Endodermal cell (in vitro differentiated cells): ENCODE measurements at places on chromosomes 16 and 17. TPM values are rescaled to one million over a fixed set of nuclear protein-coding genes. Genes with fewer than 3 reads are reported as not detected.

DNA sequence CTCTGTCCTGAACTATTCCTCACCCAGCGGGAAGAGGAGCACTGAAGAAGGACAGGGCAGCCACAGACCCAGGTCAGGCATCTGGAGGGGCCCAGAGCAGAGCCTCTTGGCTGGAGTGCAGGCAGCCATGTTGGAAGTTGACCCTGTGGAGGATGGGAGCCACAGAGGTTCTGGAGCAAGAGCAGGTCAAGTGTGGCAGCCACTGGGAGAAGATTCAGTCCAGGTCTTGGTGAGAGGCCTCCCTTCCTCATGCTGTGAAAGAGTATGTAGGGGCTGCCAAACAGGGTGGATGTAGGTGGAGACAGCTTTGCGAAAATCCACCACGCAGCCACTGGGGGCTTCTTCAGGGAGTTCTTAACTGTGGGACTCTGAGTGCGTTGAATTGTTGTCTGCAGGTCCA is 590 bp upstream of the CD79B start:
- no peaks in the 10 kb centered on the region for H3K4me1 ChIP-seq
- no peak overlapping the region for H3K4me3 ChIP-seq
- H3K27ac ChIP-seq = no peak overlapping the region
- no peak for DNase-seq

DNA sequence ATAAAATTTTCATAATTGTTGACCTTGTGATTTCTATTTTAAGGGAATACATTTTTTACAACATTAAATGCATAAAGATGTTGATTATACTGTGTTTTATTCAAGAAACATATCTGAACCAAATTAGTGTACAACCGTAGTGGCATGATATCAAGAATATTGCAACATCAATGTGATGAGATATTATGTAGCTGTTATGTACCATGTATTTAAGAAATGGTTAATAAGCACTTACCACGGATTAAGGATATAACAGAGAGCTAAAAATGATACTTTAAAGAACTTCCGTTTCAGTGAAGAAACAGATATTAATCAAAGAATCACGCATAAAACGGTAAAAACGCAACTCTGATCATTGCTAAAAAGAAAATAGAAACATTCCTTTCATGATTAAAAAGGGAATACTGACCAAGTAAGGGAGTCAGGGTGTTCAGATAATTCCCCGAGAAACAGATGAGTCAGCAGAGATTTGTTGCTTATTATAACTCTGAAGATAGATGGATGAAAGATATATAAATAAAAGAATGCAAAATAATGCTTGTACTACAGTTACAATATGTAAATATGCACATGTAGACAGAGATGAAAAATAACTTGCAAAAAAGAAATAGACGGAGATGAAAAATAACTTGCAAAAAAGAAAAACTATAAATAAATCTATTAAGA is 281.9 kb upstream of the MAF start:
- H3K4me1 ChIP-seq = peaks cover 3% of the 10 kb centered on the region
- H3K4me3 ChIP-seq = no peak overlapping the region
- no peaks in the 10 kb centered on the region for H3K36me3 ChIP-seq
- no peak for DNase-seq
- H3K27me3 ChIP-seq = peaks cover 20% of the 10 kb centered on the region

DNA sequence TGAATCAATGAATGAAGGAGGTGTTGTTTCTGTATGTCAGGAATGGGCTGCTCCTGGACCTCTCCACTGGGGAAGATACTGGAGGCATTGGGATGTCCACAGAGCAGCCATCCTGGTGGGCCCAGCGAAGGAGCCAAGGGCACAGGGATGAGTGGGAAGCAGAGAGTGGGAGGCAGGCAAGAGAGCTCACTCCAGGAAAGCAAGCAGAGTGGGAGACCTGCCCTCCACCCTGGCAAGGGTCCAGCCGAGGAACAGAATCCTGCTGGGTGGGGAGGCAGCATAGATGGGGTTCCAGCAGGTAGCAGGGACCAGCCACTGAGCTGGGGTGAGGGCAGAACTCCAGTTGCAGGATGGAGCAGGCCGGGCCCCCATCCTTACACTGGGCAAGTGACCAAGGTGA is 71.9 kb upstream of the AMZ2 start:
- no peaks in the 10 kb centered on the region for H3K4me1 ChIP-seq
- peaks cover 4% of the 10 kb centered on the region for H3K27me3 ChIP-seq
- DNase-seq = no peak
- no peak overlapping the region for H3K4me3 ChIP-seq
- H3K36me3 ChIP-seq = no peaks in the 10 kb centered on the region
- H3K27ac ChIP-seq = no peak overlapping the region

DNA sequence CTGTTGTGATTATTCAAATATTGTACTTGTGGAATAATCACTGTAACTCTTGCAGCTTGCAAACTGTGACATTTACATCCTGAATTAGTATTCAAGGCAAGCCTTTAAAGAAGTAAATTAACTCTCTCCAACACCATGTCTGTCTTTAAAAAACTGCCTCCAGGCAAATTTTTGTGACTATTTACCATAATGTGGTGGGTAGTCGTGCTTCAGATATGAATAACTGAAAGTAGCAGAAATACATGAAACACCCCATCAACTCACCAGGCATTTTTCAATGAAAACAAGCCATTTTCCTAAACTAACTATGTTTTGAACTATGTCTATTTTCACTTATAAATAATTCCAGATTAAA is 217.4 kb upstream of the PSMD7 start:
- DNase-seq = no peak
- H3K36me3 ChIP-seq = no peaks in the 10 kb centered on the region
- no peaks in the 10 kb centered on the region for H3K27me3 ChIP-seq
- H3K4me1 ChIP-seq = no peaks in the 10 kb centered on the region
- no peak overlapping the region for H3K4me3 ChIP-seq

DNA sequence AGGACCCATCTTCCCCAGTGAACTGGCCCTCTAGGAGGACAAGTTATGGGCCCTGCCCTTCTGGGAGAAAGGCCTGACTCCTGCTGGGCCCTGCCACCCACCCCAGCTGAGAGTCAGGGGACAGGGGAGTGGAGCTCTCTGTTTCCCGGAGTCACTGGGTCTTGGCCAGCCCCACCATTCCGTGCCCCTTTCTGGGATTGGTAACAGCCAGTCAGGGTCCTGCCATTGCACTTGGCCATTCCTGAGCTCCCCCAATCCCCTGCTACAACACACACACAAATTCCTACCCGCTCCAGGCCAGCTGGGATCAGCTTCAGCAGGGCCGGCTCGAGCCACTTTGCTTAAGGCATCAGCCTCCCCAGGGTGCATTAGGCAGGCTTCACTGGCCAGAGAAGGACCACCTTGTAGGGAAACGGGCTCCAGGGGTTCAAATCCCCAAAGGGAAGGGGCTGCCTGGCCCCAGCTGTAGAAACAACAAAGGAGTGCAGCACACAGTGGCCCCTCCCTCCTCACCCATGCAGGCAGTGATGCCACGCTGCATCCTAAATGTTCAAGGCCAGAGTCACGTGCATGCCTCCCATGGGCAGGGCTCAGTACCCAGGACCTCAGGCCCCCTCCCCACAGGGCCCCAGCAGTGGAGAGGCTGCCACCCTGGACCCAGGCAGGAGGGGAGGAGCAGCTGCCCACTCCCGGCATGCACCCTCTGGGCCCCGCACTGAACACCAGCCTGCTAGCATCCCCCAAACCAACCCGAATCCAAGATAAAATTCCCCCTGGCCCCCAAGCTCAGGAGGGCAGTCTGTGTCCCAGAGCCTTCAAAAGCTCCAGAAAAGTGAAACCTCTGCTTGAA is 37.7 kb downstream of the C16orf78 start:
- H3K4me3 ChIP-seq = no peak overlapping the region
- no peaks in the 10 kb centered on the region for H3K36me3 ChIP-seq
- no peak overlapping the region for H3K27ac ChIP-seq
- DNase-seq = peak; percentile 22
- H3K4me1 ChIP-seq = no peaks in the 10 kb centered on the region

GRCh38 chr16:35533683-35534082 is 2074.3 kb downstream of the TP53TG3F start:
- DNase-seq = no peak
- H3K27ac ChIP-seq = no peak overlapping the region
- H3K36me3 ChIP-seq = no peaks in the 10 kb centered on the region
- no peak overlapping the region for H3K4me3 ChIP-seq
- no peaks in the 10 kb centered on the region for H3K4me1 ChIP-seq

DNA sequence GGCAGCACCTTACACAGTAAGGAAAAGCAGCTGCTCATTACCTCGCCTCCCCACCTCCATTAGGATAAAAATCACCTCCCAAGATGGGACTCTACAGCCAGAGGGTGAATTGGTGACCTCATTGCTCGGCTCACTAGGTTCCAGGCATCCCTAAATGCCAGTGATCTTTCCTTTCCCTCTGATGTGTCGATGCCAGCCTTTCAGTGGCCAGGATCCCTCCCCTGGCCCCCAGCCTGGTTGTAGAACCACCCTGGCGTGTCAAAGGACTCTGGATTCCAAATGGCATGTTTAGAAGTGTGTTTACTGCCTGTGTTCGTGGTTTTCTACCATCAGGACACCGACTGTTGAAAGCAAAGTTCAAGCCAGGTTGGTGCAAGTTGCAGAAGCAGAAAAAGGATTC is 72.1 kb upstream of the LYRM9 start:
- no peaks in the 10 kb centered on the region for H3K36me3 ChIP-seq
- no peak overlapping the region for H3K4me3 ChIP-seq
- H3K27me3 ChIP-seq = peaks cover 22% of the 10 kb centered on the region

- no peaks in the 10 kb centered on the region for H3K36me3 ChIP-seq
- no peaks in the 10 kb centered on the region for H3K27me3 ChIP-seq
- H3K4me3 ChIP-seq = peak overlapping the region; percentile 95
- DNase-seq = peak; percentile 38
These were observed 383.8 kb downstream of the ZFHX3 start for GRCh38 chr16:72664056-72664508.

GRCh38 chr16:57501492-57501891 is 15.2 kb upstream of the DOK4 start:
- H3K27me3 ChIP-seq = no peaks in the 10 kb centered on the region
- DNase-seq = no peak
- H3K4me3 ChIP-seq = no peak overlapping the region
- no peaks in the 10 kb centered on the region for H3K36me3 ChIP-seq

DNA sequence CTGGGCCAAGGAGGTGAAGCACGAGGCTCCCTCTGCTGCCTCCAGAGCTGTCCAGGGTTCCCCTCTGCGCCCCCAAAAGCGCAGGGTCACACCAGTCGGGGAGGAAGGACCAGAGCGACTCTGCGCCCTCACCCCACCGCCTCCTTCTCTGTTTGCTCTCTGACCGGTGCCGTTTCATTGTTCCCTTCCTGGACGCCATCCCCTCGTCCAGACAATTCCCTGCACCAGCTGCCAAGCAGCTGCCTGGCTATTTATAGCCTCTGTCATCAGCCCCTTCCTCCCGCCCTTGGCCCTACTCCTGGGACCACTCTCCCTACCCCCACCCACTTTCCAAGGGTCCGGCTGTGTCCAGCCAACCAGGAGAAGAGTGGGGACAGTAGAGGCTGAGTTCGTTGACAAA is 68.8 kb upstream of the CREBBP start:
- no peaks in the 10 kb centered on the region for H3K27me3 ChIP-seq
- H3K4me3 ChIP-seq = no peak overlapping the region
- H3K4me1 ChIP-seq = no peaks in the 10 kb centered on the region
- peak; percentile 23 for DNase-seq
- H3K27ac ChIP-seq = peak overlapping the region; percentile 72
- no peaks in the 10 kb centered on the region for H3K36me3 ChIP-seq

DNA sequence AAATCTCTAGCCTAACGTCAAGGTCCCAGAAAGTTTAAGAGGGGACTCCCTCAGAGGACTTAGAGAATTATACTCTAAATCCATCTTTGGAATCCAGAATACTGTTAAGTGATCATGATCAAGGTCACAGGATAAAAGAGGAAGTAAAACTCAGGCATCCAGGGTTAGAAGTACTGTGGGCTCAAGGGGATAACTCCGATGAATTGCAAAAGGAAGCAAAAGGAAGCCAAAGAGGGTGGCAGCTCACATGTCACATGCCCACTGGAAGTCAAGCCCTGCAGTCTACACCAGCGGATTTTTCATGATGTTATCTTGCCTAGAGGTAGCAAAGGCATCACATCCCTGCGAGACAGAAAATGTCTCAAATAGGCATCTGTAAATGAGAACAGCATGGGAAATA is 3.8 kb downstream of the ZNF821 start:
- no peak overlapping the region for H3K27ac ChIP-seq
- peaks cover 54% of the 10 kb centered on the region for H3K36me3 ChIP-seq
- no peaks in the 10 kb centered on the region for H3K27me3 ChIP-seq
- no peak for DNase-seq

- H3K27ac ChIP-seq = no peak overlapping the region
- no peak for DNase-seq
- no peaks in the 10 kb centered on the region for H3K4me1 ChIP-seq
- H3K27me3 ChIP-seq = no peaks in the 10 kb centered on the region
- H3K36me3 ChIP-seq = no peaks in the 10 kb centered on the region
These were observed 28.9 kb upstream of the ABCC12 start for GRCh38 chr16:48184681-48185080.

GRCh38 chr16:14309001-14309886 is 238.1 kb downstream of the MRTFB start:
- H3K27ac ChIP-seq = no peak overlapping the region
- H3K36me3 ChIP-seq = peaks cover 7% of the 10 kb centered on the region
- H3K27me3 ChIP-seq = no peaks in the 10 kb centered on the region
- H3K4me3 ChIP-seq = no peak overlapping the region

DNA sequence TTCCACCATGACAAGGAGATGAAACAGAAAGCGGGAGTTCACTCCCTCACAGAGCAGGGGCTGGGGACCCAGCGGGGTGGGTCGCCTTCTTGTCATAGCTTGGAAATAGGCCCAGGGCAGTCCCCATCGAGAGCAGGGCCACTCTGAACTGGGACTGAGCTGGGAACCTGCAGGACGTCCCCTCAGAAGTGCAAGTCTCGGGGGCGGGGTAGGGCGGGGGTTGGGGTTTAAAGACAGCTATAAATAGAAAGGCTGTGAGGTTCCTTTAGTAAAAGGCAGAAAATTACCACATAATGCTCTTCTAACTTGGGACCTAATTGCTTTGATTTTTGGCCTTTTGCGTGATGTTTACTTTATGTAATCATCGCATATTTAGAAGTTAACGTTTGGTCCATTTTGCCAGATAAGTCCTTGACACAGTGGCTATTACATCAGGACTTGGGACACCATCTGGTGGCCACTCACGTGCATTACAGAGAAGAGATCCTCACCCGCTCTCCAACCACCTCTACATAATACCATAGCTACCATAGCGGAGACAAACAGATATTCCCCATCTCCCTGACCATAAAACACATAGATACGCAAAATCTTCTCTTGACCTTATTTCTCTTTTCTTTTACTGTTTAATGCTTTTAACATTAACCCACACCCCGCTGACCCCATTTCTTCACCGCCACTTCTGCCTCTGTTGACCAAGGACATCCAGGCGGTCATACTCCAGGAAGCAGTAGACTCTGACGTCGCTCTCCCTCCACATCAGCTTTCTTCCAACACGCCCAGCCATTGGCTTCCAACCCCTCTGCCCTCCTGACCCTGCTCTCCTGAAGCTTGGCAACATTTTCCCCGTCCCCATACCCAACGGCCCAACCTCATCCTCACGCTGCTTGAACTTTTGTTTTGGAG is 27.5 kb upstream of the PIK3R6 start:
- no peak overlapping the region for H3K27ac ChIP-seq
- H3K4me3 ChIP-seq = no peak overlapping the region
- H3K36me3 ChIP-seq = no peaks in the 10 kb centered on the region
- peaks cover 13% of the 10 kb centered on the region for H3K4me1 ChIP-seq
- peak; percentile 90 for DNase-seq

Gene PYCARD
- total RNA-seq = 24.5 and 26.3 TPM in 2 replicates

Gene KRTAP4-6
- total RNA-seq = not detected in 3 replicates

Gene C16orf89
- total RNA-seq = 0.34 and 0.51 TPM in 2 replicates

Gene ADAP2
- 1.8 to 2.5 TPM (median 1.9 TPM) in 3 replicates for total RNA-seq

Gene SYCE1L
- total RNA-seq = 9.2 and 13.6 TPM in 2 replicates

Gene KRT38
- total RNA-seq = not detected in 3 replicates

Gene IGFALS
- not detected in 3 replicates for total RNA-seq
